ENCODE measurements at places on chromosomes 7 and 10.
A peak's percentile ranks its signal among the peaks of the same experiment; 100 is the strongest.

DNA sequence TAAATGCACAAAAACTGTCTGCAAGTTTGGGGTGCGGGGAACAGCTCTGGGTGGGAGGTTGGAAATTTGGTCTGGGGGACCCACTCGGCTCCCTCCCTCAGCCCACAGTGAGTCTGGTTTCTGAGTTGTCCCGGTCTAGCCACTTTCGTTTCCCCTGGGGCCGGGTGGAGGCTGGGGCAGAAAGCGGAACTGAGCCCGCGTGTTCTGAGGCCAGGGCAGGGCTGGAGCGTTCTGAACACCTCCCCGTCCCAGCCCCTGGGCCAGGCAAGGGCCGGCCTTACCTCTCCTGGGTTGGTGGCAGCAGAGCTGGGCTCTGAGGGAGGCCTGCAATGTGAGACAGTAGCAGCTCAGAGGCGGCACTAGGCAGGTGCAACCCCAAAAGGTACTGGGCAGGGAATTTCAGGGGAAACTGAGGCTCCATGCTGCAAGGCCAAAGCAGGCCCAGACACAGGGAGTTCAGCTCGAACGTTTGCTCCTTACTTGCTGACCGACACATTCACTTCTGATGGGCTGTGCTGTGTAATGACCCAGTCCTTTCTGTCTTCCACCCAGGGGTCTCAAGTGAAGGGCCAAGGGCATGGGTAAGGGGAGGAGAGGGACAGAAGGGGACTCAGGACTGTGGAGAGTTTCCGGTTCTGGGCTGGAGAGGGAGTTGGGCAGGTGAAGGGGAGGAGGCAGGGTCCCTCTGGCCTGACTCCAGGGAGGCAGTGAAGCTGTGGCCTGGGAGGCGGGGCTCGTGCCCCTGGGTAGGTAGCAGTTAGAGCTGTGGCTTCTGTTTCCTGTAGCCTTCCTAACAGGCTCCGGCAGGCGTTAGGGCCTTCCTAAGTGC, 3.0 kb downstream of the IRF5 start:
- DNase-seq, result peak; percentile 52

DNA sequence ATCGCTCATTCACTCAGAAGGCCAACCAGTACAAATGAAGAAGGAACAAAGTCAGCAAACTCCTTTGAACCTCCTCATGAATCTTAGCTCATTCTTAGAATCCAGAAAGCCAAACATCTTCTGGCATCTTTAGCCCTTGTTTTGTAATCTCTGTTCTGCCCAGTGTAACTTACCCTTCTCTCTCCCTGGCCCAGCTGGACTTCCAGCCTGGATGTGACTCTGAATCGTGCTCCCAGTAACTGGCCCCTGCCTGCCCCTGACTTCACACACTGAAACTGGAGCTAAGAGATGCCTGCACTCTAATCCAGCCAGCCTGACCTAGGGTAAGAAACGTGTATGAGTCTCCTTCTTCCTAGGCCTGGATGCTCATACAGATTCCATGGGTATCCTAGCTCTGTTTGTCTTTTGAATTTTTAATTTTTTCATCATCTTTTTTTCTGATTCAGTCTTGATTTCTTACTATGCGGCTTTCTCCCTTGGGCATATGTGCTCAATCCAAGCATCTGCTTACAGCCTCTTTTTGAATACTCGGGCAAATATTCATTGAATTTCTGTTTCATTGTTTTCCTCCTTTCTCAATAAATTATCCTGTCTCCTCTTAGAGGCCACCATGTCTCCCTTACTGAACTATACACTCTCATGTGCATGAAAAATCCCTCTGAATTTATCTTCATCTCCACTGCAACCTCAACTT, 845.6 kb upstream of the AUTS2 start:
- DNase-seq, result no peak

- peak; percentile 62 for DNase-seq
Measured at GRCh38 chr7:44884621-44885393, 523 bp downstream of the PURB start.

DNA sequence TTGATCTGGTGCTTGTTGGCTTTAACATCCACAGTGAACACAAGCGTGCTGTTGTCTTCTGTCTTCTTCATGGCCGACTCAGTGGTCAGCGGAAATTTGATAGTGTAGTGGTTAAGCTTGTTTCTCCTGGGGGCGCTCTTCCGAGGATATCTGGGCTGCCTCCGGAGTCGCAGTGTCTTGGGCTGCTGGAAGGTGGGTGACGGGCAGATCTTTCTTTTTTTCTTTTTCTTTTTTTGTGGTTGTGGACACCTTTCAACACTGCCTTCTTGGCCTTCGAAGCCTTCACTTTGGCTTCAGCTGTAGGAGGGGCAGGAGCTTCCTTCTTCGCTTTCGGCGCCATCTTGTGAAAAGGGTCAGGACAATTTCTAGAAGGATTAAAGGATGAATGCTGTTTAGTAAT, 23.8 kb upstream of the RPA3 start:
- no peak for DNase-seq

GRCh38 chr10:87915989-87916388, 52.6 kb downstream of the PTEN start:
- no peak for DNase-seq

GRCh38 chr10:50332108-50332842, 81.0 kb upstream of the ASAH2 start:
- DNase-seq, result peak; percentile 26

All from adrenal gland (tissue), 19 donors.